ENCODE measurements at places on chromosomes 5 and 9.

DNA sequence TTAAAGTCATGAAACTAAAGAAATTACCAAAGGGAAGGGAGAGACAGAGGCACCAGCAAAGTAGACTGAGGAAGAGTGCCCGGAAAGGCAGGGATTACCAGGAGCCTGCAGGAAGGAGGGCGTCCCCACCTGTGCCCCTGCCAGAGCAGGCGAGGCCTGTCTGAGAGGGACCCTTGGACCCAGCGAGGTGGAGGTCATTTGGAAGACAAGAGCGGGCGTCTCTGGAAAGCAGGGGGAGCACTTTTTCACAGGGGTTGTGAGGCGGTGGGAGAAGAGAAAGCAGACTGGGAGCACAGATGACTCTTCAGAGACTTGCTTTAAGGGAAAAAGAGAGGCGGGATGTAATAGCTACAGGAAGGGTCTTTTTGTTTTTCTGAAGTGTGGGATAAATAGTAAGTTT lies 27.5 kb upstream of the SLC2A8 start:
- no peak for DNase-seq

GRCh38 chr9:4997196-4997595 lies 12.1 kb downstream of the JAK2 start:
- no peak for DNase-seq

DNA sequence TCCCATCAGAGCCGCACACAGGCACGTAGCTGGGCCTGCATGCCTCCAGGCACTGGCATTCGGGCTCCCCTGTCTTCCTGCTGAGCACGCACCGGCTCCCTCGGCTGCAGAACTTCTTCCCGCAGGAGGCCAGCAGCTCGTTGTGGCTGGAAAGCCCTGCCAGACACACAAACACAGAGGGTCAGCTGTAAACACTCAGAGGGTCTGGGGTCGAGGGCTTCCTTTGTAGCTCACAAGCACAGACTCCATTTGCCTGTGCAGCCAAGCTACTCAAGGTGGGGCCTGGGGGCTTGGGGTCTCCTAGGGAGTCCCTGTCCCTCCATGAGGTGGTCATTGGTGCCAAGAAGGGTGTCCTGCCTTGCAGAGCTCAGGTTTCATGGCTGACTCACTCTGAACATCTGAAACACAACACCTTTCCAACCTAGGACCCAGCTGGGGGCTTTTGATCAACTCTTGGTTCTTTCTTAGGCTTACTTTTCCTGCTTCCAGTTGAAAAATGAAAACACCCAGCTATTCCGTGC lies 211.4 kb downstream of the FSTL4 start:
- no peak for DNase-seq

GRCh38 chr5:23029290-23029689 lies 176.1 kb upstream of the CDH12 start:
- no peak for DNase-seq

DNA sequence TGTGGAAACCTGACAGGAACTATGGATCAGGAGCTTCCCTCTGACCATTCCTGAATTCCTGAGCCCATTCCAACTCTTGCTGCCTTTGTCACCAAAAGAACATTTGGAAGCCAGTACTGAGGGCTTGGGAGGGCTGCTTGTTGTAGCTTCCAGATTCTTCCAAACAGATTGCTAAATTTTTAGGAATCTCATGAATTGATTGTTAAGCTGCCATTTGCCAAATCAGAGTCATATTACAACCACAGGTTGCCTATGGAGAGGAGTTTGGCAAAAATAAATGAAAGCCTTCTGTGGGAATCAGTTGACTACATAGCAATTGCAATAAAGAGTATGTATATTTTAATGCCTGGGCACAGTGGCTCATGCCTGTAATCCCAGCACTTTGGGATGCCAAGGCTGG lies 39.2 kb upstream of the SLC28A3 start:
- DNase-seq = no peak

GRCh38 chr9:127014910-127015540 lies 100.4 kb downstream of the RALGPS1 start:
- DNase-seq = no peak

- DNase-seq = no peak
Observed at GRCh38 chr9:111078391-111079038, 40.2 kb upstream of the LPAR1 start.

GRCh38 chr5:76677849-76678472 lies 38.0 kb upstream of the F2R start:
- no peak for DNase-seq

- DNase-seq = no peak
Observed at GRCh38 chr9:116394894-116395698, 241.5 kb downstream of the PAPPA start.

DNA sequence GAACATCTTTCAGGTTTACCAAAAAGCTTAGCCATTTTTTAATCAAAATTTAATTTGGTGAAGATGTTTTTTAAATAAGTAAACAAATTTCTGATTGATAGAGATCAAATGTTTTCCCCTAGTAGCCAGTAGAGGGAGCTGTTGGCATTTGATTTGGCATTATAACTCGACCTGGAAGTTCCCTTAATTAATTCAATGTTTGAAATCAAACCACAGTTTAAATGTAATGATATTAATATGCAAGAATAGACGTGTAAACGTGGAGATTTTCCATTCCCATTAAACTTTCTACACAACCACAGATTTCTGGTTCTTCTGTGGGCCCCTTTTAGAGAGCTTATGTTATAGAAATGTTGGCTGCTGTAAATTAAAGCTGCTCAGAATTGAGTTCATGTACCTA lies 148.1 kb upstream of the MPDZ start:
- no peak for DNase-seq

DNA sequence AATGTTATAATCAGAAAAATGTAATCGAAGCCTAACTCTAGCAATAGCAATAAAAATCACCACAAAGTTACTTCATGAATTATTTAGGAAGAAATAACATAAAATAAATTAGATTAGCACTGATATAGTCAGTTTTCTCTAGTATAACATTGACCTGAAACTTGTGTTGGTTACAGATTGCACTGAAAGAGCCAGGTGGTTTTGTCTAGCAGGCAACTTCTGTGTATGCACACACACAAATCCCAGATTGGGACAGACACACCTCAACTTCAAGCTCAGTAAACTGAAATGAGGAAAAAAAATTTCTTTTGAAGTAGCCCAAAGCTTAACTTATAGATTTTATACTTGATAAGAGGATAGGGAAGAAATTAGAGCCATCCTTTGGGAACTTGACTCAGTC lies 129.3 kb downstream of the EFNA5 start:
- no peak for DNase-seq

DNA sequence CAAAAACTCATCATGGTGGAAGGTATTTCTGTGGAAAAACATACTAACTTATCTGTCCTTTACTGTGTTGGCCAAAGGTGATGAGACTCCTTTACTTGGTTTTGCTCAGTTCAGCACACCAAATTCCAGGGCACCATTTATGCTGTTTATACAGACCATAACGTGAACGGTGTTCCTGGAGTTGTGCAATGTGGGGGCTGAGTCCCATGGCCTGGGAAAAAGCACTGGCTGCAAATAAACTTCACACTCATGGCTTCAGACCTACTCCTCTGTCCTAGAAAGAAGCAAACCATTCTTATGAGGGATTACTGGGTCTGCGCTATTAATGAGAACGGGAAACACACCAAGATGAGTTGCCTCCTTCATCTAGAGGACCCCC lies 10.4 kb downstream of the FREM1 start:
- DNase-seq = no peak

GRCh38 chr9:11893331-11893730 lies 799.9 kb upstream of the TYRP1 start:
- DNase-seq = no peak

- DNase-seq = no peak
Observed at GRCh38 chr9:114000671-114001409, 77.3 kb downstream of the AMBP start.

DNA sequence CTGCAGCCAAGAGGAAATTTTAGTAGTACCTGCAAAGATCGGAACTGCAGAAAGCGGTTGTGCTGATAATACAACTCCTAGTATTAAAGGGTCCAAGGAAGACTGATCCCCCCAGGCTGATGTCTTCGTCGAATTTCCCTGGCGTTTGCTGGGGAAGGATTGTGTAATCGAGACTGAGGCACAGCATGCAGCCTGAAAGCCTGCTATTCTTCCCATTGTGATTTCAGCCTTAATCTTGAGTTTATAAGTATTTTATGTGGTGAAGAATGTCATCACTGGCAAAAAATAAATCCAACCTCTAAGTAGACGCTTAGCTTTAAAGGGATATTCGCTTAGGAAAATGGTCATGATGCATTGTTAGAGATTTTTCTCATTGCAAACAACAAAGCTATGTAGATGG lies 21.3 kb upstream of the LMX1B start:
- DNase-seq = no peak

- DNase-seq = no peak
Observed at GRCh38 chr9:133861086-133861485, 122.9 kb upstream of the SARDH start.

DNA sequence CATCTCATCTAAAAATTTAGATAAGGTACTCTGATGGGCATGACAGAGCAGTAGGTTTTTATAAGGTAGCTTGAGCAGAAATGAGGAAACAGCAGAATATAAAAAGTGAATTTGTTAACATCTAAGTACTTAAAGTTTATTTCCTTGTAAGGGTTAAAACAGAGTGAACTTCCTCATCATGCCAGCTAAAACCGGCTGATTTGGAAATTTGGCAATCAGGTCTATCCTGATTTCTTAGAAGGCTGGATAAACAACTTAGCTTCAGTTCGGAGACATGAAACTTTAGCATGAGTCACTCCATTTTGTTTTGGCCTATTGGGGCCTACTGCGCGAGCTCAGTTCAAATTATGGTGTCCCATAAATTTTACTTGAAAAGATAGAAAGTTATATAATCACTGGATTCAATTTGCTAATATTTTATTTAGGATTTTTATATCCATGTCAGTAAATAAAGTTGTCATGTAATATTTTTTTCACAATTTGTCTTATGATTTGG lies 241.6 kb upstream of the RORB start:
- DNase-seq = no peak

GRCh38 chr9:131289301-131290035 lies at the start of gene PLPP7:
TSS of gene PLPP7 (plus strand) at chr9:131289723. CDS start at chr9:131289998, 275 bp downstream.
- DNase-seq = no peak

DNA sequence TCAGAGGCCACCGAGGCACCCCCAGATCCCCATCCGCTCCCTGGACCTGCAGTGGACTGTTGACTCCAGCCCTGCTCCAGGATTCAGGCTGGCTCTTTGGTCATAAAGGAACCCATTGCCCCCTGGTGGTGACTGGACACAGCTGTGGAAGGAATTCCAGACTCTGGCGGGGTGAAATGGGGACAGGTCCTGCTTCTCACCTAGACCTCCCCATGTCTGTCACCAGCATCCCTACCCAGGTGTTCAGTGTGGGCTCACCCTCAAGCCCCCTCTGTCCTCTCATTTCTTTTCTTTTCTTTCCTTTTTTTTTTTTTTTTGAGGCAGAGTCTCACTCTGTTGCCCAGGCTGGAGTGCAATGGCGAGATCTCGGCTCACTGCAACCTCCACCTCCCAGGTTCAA lies 25.5 kb upstream of the STXBP1 start:
- DNase-seq = no peak

- DNase-seq = no peak
Observed at GRCh38 chr5:136984772-136985446, 514.2 kb downstream of the SPOCK1 start.

DNA sequence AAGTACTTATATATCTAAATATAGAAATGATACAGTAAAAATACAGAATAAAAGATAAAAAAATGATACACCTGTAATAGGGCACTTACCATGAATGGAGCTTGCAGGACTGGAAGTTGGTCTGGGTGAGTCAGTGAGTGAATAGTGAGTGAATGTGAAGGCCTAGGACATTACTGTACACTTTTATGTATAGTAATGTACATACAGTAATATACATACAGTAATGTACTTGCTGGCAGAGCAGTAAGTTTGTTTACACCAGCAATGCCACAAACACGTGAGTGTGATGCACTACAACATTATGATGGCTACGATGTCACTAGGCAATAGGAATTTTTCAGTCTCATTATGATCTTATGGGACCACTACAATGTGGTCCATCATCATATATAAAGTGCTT lies 34.2 kb downstream of the SUSD1 start:
- no peak for DNase-seq

- DNase-seq = no peak
Observed at GRCh38 chr5:172141949-172142319, 46.1 kb downstream of the STK10 start.

DNA sequence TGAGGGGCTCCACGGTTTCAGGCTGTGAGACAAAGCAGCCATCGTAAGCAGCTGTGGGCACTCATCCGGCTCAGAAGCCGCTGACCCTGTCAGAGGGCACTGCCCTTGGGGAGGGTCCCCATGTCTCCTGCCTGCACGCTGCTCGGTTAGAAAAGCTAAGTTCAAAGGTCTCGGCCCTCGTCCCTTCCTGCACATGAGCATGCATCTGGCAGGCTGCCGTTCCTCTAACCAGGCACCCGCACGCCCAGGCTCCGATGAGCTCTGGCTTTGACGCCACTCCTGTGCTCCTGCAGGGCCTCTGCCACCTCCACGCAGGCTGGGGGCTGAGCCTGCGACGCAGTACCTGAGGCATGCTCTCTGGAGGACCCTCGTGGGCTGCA lies 51.3 kb downstream of the NKD2 start:
- no peak for DNase-seq

- DNase-seq = no peak
Observed at GRCh38 chr5:129996896-129997295, 92.6 kb downstream of the CHSY3 start.

GRCh38 chr5:147966829-147967228 lies 60.5 kb upstream of the C5orf46 start:
- no peak for DNase-seq

GRCh38 chr5:128635379-128635778 lies 97.3 kb upstream of the FBN2 start:
- DNase-seq = no peak

- DNase-seq = no peak
Observed at GRCh38 chr5:14356305-14356704, 213.2 kb downstream of the TRIO start.

DNA sequence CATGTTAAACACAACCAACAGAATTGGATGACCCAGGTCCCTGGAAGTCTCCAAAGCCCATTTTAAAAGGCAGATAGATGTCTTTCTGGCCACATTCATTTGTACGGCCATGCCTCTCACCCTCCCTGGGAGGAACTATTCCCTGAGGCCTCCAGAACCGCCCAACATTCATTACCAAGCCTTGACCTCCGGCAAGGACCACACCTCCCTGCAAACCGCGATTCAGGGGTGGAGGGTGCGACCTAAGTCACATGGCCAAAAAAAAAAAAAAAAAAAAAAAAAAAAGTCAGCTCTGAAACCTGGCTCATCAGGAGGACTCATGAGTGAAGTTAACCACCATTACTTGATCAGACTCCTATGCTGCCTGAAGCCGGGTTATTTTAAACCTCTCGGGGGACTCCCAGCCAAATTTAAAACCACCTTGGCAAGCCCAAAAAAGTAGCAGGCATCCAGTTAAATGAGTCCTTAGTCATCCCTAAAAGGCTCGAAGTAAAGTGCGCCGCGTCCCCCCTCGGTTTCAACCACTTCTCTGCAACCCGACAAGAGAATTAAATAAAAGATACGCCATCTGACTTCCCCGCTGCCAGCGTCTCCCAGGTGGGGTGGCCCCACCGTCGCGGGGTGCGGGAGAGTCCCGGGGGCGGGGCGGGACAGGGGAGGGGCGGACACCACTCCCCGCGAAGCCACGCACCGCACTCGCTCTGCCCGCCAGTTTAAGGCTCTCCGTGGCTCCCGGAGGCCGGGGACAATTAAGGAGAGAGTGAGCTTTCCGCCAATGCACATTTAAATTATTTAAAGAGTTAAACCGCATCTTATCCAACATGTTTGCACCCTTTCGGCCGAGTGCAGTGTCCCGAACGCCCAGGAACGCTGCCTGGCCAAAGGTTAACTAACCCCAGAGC lies 2.3 kb downstream of the KLF9 start:
- DNase-seq = no peak
